Activated naive CD8-positive, alpha-beta T cell treated with anti-CD3 and anti-CD28 coated beads for 36 hours (primary cell): ENCODE measurements at places on chromosomes 3 and 15. TPM values are rescaled to one million over a fixed set of nuclear protein-coding genes. Genes with fewer than 3 reads are reported as not detected.
A peak's percentile ranks its signal among the peaks of the same experiment; 100 is the strongest.

The GPR156 gene
- total RNA-seq, result not detected

The KBTBD13 gene
- not detected for total RNA-seq

DNA sequence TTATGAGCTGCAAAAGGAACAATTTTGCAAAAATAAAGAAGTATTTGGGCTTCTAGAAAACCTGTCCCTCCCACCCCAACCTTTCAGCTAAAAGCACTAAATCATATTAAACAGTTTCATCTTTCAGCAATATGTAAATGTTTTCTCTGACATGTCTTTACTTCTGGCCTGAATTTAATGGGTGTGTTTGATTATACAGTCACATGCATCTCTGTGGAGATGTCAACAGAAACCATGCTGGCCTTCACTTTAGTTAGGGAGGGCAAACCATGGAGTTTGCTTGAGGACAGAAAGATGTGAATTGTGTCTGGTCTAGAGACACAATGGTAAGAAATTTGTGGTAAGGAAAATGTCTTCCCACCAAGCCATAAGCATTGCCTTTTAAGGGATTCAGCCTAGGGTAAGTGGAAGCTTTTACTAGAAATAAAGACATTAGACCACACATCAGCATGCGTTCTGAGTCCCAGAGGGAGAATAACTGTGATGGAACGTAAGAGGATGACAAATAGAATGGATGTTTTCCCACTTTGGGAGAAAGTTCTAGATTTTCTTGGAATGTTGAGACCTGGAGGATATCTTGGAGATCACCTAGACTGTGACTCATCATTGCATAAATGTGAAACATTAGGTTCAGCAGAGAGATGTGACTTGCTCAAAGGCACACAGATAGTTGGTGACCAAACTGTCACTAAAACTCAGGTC is 68.9 kb downstream of the ST8SIA2 start:
- no peaks in the 10 kb centered on the region for H3K36me3 ChIP-seq
- no peak for DNase-seq
- H3K27ac ChIP-seq, result no peak overlapping the region
- no peaks in the 10 kb centered on the region for H3K27me3 ChIP-seq

DNA sequence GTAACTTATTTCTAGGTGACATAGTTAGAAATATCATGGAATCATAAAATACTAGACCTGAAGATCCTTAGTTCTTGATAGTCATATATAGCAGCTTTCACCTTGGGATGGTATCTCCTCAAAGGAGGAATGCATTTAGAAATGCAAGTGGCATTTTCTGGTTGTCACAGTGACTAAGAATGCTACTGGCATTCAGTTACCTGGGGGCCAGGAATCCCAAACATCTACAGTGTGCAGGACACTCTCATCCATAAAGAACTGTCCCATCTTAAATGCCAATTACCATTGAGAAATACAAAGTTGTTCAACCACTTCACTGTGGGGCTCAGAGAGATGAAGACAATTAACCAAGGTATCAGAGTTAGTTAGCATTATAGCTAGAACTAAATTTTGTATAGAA is 36.7 kb downstream of the MYH15 start:
- no peak overlapping the region for H3K4me3 ChIP-seq
- DNase-seq, result no peak
- H3K27ac ChIP-seq, result no peak overlapping the region
- H3K4me1 ChIP-seq, result peaks cover 6% of the 10 kb centered on the region
- H3K27me3 ChIP-seq, result peaks cover 7% of the 10 kb centered on the region
- no peaks in the 10 kb centered on the region for H3K36me3 ChIP-seq

DNA sequence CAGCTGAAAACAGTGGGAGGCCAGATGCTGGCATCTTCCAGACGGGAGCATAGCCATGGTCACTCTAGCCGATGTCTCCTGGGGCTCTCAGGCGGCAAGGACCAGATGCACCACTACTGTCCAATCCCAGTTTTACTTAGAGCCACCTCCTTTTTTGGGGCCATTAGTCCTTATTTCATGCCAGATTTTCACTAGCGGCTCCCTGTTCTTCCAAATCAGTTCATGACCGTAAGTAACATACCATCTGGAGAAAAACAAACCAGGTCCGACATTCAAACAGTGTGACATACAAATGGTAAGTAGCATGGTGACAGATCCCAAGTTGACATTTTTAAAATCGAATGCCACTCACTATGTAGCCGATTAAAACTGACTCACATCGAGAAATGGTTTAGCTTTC is 4.1 kb upstream of the MAP6D1 start:
- H3K27me3 ChIP-seq, result no peaks in the 10 kb centered on the region
- no peaks in the 10 kb centered on the region for H3K36me3 ChIP-seq
- H3K27ac ChIP-seq, result no peak overlapping the region

DNA sequence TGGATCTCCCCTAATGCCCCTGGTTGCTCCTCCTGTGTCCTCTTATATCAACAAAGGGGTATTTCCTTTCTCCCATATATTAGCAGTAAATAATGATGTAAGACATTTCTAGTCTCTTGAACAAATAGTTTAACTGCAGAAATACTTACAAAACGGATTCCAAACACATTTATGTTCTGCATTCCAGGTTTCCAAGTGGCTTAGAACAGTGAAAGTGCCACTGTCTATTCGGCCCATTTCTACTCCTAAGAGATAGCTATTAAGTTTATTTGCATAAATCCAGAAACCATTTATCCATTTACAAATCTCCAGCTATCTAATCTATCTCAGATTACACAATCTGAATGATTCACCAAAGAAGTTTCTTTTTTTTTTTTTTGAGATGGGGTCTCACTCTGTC is 55.8 kb upstream of the FRMD4B start:
- no peak overlapping the region for H3K27ac ChIP-seq
- DNase-seq, result no peak
- no peak overlapping the region for H3K4me3 ChIP-seq

DNA sequence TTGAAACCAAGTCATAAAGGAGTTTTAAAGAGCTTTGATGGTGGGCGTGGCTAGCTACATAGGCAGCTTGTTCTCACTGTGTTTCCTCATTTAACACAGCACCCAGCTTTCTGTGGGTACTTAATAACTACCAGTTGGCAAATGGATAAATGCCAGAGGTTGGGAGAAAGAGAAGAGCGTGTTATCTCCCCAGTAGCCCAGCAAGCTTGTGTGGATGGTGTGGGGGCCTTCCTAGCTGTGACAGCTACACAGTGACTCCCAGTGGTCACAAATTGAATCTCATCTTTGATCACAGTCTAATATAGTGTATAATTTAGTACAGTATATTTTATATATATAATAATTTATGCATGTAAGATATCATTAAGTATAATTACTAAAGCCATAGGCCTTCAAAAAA is 984.1 kb downstream of the EPHA3 start:
- H3K27me3 ChIP-seq, result no peaks in the 10 kb centered on the region
- H3K4me1 ChIP-seq, result no peaks in the 10 kb centered on the region
- H3K4me3 ChIP-seq, result no peak overlapping the region
- H3K36me3 ChIP-seq, result no peaks in the 10 kb centered on the region

DNA sequence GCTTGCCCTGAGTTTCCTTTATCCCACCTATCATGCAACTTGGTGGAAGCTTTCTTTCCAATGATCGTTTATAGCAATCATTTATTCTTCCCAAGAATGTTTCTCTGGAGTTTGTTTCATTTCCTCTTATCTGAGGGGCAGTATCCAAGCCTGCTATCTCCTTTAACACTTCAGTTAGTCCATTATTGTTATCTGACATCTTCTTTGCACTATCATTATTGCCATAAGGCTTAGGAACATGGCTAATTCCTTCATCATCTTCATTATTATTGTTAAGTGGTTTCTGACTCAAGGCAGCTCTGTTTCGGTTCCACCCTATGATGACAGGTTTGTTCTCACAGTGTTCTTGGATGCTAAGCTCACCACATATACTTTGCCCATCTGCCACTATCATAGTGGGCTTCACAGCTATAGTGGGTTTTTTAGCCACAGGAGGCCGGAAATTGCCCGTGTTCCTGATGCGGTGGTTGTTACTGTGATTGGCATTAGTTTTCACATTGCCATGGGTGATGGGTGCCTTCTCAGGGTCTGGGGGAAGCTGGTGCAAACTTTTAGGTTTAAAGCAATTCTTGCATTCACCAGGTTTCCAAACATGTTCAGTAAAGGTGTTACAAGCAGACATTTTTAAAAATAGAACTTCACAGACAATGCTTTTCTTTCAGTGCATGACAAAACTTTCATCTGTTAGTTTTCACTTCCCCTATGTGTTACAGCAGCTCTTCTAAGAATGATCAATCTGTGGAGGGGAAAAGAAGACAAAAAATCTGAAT is 110.6 kb upstream of the TSPAN3 start:
- peak; percentile 20 for DNase-seq
- no peaks in the 10 kb centered on the region for H3K27me3 ChIP-seq
- peaks cover 23% of the 10 kb centered on the region for H3K36me3 ChIP-seq
- peak overlapping the region; percentile 82 for H3K27ac ChIP-seq
- peaks cover 56% of the 10 kb centered on the region for H3K4me1 ChIP-seq

DNA sequence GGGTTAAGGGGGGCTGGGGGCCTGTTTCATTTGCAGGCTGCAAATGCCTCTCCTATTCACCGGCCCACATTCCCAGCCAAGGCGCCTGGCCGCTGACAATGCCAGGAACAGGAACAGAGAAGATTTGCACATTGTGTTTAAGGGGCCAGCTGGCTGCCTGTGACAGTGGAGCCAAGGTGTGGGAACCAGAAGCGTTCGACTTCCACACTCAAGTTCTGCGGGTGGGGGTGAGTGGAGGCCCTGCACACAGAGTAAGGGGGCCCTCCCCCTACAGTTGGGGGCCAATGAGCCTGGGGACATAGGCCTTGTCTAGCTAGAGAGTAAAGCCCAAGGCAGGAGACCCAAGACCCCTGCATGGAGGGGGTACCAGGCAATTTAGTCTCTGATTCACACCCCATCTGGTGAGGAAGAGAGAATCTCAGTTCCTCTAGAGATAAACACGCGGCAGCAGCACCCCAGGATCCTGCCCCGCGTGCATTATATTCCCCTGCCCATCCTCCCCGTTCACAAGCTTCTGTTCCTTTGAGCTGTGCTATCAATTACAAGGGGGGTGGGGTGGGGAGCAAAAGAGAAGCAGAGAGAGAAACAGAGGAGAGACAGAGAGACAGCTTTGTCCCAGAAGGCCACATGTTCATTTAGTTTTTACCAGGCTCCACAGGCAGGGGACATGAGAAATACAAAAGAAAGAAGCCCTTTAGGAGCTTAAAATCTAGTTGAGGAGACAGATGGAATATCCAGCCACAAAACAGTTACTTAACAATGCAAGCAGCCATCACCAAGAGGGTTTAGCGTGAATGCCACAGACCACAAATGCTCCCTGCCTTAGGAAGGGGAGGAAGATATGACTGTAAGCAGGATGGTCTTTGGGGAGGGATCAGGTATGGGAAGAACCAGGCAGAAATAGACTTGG is 9.2 kb downstream of the IGDCC3 start:
- no peaks in the 10 kb centered on the region for H3K4me1 ChIP-seq
- peaks cover 15% of the 10 kb centered on the region for H3K27me3 ChIP-seq
- no peak for DNase-seq
- H3K4me3 ChIP-seq, result no peak overlapping the region
- H3K36me3 ChIP-seq, result no peaks in the 10 kb centered on the region

DNA sequence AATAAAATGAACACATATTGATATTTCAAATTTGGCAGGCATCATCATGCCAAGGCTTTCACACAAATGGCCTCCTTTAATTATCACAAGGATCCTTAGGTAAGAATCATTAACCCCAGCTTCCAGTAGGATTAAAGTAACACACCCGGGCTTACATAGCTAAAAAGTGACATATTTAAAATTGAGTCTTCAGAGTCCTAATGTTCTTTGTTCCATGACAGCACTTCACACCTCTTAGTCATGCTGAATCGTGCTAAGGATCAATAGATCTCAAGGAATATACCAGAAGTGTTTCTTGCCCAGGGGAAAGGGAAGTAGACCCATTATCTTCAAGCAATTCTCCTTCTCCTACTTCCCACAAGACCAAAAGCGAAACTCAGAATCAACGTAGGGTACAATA is 76.6 kb upstream of the SOX2 start:
- no peaks in the 10 kb centered on the region for H3K36me3 ChIP-seq
- DNase-seq, result no peak
- no peaks in the 10 kb centered on the region for H3K27me3 ChIP-seq
- H3K4me3 ChIP-seq, result no peak overlapping the region
- no peaks in the 10 kb centered on the region for H3K4me1 ChIP-seq

GRCh38 chr3:78235841-78236240 is 1195.9 kb downstream of the ROBO2 start:
- DNase-seq, result no peak
- H3K4me3 ChIP-seq, result no peak overlapping the region
- H3K27me3 ChIP-seq, result no peaks in the 10 kb centered on the region
- H3K27ac ChIP-seq, result no peak overlapping the region

DNA sequence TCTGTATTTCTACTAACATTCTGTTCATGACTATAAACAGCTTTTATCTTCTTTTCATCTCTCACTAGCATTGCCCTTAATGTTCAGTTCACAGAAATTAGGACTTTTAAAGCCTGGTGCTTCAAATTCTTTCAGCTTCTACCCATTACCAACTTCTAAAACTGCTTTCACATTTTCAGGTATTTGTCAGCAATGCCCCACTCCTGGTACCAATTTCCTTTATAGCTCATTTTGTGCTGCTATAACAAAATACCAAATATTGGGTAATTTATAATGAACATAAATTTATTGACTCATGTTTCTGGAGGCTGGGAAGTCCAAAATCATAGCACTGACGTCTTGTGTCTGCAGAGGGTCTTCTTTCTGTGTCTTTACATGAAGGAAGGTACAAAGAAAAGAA is 753.1 kb upstream of the CCDC54 start:
- no peak overlapping the region for H3K27ac ChIP-seq
- no peak overlapping the region for H3K4me3 ChIP-seq
- no peaks in the 10 kb centered on the region for H3K27me3 ChIP-seq
- H3K36me3 ChIP-seq, result peaks cover 2% of the 10 kb centered on the region
- no peaks in the 10 kb centered on the region for H3K4me1 ChIP-seq

- H3K27me3 ChIP-seq, result no peaks in the 10 kb centered on the region
- H3K27ac ChIP-seq, result no peak overlapping the region
- no peak for DNase-seq
- no peaks in the 10 kb centered on the region for H3K4me1 ChIP-seq
- peaks cover 11% of the 10 kb centered on the region for H3K36me3 ChIP-seq
These were observed 103.2 kb downstream of the DPH6 start for GRCh38 chr15:35442742-35443141.

- H3K4me3 ChIP-seq, result no peak overlapping the region
- DNase-seq, result no peak
- H3K36me3 ChIP-seq, result no peaks in the 10 kb centered on the region
- no peaks in the 10 kb centered on the region for H3K4me1 ChIP-seq
These were observed 12.5 kb upstream of the TCAIM start for GRCh38 chr3:44326019-44326418.

- no peak overlapping the region for H3K4me3 ChIP-seq
- H3K27ac ChIP-seq, result no peak overlapping the region
- H3K4me1 ChIP-seq, result peaks cover 1% of the 10 kb centered on the region
- H3K36me3 ChIP-seq, result peaks cover 3% of the 10 kb centered on the region
These were observed 6.2 kb downstream of the SUSD5 start for GRCh38 chr3:33212406-33212805.

DNA sequence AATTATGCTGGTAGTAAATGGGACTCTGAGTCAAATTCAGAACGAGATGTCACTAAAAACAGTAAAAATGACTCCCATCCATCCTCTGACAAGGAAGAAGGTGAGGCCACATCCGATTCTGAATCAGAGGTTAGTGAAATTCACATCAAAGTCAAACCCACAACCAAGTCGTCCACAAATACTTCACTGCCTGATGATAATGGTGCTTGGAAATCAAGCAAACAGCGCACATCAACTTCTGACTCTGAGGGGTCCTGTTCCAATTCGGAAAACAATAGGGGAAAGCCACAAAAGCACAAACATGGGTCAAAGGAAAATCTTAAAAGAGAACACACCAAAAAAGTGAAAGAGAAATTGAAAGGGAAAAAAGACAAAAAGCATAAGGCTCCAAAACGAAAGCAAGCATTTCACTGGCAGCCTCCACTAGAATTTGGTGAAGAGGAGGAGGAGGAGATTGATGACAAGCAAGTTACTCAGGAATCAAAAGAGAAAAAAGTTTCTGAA is 15.1 kb upstream of the ZBTB47 start:
- DNase-seq, result peak; percentile 24
- no peak overlapping the region for H3K27ac ChIP-seq
- H3K4me3 ChIP-seq, result no peak overlapping the region
- H3K4me1 ChIP-seq, result peaks cover 8% of the 10 kb centered on the region
- peaks cover 19% of the 10 kb centered on the region for H3K36me3 ChIP-seq
